ENCODE measurements at places on chromosomes 3 and 15. TPM values are rescaled to one million over a fixed set of nuclear protein-coding genes. Genes with fewer than 3 reads are reported as not detected.

Gene PLA2G4E
- total RNA-seq, result not detected

DNA sequence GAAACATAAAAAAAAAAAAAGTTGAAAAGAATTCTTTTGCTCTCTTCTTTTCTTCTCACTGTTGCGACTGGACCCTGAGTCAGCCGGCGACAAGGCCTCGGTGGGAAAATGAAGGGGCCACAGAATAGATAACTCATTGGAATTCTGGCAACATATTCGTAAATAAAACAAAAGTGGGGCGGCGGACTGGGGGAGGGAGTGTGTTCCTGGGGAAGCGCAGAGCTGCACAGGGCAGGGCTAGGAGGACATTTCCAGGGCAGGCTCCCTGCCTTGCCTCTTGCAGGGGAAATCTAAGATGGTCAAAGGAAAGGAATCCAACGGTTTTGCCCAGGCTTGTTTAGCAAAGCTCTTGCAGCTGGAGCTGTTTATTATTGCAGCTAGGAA is 1042.8 kb upstream of the NR2F2 start:
- no peak overlapping the region for H3K4me3 ChIP-seq
- H3K27me3 ChIP-seq, result no peaks in the 10 kb centered on the region
- H3K36me3 ChIP-seq, result no peaks in the 10 kb centered on the region
- no peak for DNase-seq

- H3K27ac ChIP-seq, result peak overlapping the region; percentile 72
- no peaks in the 10 kb centered on the region for H3K27me3 ChIP-seq
- H3K36me3 ChIP-seq, result no peaks in the 10 kb centered on the region
- no peak overlapping the region for H3K4me3 ChIP-seq
Measured at GRCh38 chr3:73727117-73727821, 102.5 kb upstream of the PDZRN3 start.

- no peak overlapping the region for H3K27ac ChIP-seq
- no peak overlapping the region for H3K4me3 ChIP-seq
- DNase-seq, result no peak
- no peaks in the 10 kb centered on the region for H3K4me1 ChIP-seq
- H3K27me3 ChIP-seq, result no peaks in the 10 kb centered on the region
- no peaks in the 10 kb centered on the region for H3K36me3 ChIP-seq
Measured at GRCh38 chr3:133119176-133119575, 81.0 kb downstream of the TMEM108 start.

Gene GRK7
- total RNA-seq, result not detected

DNA sequence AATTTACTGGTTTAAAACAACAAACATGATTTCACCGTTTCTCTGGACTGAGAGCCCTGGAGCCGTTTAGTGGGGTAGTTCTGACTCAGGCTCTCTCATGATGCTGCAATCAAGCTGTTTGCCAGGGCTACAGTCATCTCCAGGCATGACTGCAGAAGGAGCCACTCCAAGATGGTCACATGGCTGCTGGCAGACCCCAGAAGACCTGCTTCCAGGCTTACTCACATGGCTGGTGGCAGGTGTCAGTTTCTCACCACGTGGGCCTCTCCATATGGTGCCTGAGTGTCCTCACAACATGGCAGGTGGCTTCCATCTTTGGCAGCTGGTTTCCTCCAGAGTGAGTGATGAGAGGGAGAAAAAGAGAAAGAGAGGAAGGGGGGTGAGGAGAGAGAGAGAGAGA is 378.3 kb upstream of the RGMA start:
- no peaks in the 10 kb centered on the region for H3K36me3 ChIP-seq
- H3K27me3 ChIP-seq, result no peaks in the 10 kb centered on the region
- no peaks in the 10 kb centered on the region for H3K4me1 ChIP-seq
- no peak overlapping the region for H3K27ac ChIP-seq

- no peak for DNase-seq
- H3K4me1 ChIP-seq, result peaks cover 14% of the 10 kb centered on the region
- H3K27ac ChIP-seq, result no peak overlapping the region
Measured at GRCh38 chr15:80846031-80846815, 67.1 kb downstream of the CEMIP start.

DNA sequence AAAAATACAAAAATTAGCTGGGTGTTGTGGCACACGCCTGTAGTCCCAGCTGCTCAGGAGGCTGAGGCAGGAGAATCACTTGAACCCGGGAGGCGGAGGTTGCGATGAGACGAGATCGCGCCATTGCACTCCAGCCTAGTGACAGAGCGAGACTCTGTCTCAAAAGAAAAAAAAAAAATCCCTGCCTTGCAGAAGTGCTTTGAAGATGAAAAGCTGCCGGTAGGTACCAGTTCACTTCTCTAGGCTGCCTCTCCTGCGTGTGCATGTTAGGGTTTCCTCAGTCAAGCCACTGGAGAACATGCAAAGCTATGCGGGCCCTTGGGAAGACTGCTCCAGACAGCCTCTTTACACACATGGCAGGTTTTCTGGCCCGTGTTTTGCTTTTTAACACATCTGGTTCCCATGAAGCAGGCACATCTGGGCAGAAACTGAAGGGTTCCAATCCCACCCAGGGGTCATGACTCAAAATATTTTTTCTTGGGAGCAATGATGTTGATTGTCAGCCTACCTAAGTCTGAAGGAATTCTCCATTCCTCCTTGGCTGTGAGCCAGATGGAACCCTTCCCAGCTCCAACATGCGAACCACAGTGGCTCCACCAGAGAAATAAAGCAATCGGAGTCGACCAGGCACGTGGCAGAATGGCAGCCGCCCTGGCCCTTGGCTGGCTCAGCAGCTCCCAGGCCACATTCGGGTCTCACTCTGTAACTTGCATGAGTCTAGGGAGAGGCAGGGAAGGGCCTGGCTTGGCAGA is 29.6 kb downstream of the MGLL start:
- H3K36me3 ChIP-seq, result peaks cover 7% of the 10 kb centered on the region
- peak overlapping the region; percentile 93 for H3K27ac ChIP-seq
- no peak overlapping the region for H3K4me3 ChIP-seq
- H3K4me1 ChIP-seq, result peaks cover 58% of the 10 kb centered on the region

GRCh38 chr15:68982976-68983563 is 31.4 kb upstream of the NOX5 start:
- no peak overlapping the region for H3K27ac ChIP-seq
- H3K27me3 ChIP-seq, result no peaks in the 10 kb centered on the region
- no peaks in the 10 kb centered on the region for H3K4me1 ChIP-seq
- DNase-seq, result no peak
- no peaks in the 10 kb centered on the region for H3K36me3 ChIP-seq

DNA sequence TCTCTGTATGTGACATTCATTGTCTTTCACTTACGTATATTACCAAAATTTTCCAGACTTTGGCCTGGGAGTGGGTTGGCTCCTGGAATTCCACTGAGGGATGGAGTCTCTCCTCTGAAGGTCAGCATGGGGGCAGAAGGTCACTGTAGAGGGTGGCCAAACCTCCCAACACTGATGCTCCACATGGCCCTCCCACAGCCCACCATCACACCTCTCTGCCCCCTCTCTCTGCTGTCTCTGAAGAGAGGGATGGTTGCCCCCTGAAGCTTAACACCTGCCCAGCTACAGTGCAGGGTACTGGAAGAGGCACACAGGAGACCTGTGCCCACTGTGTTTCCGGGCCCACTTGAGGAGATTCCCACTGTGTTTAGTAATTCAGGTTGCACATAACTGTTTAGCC is 52.2 kb downstream of the CMTM6 start:
- H3K4me3 ChIP-seq, result no peak overlapping the region
- H3K27me3 ChIP-seq, result no peaks in the 10 kb centered on the region
- no peaks in the 10 kb centered on the region for H3K36me3 ChIP-seq
- no peaks in the 10 kb centered on the region for H3K4me1 ChIP-seq
- no peak for DNase-seq

- H3K27ac ChIP-seq, result peak overlapping the region; percentile 71
- peaks cover 43% of the 10 kb centered on the region for H3K4me1 ChIP-seq
- DNase-seq, result peak; percentile 88
- no peaks in the 10 kb centered on the region for H3K27me3 ChIP-seq
Measured at GRCh38 chr3:48561045-48561736, 2.4 kb downstream of the UCN2 start.

DNA sequence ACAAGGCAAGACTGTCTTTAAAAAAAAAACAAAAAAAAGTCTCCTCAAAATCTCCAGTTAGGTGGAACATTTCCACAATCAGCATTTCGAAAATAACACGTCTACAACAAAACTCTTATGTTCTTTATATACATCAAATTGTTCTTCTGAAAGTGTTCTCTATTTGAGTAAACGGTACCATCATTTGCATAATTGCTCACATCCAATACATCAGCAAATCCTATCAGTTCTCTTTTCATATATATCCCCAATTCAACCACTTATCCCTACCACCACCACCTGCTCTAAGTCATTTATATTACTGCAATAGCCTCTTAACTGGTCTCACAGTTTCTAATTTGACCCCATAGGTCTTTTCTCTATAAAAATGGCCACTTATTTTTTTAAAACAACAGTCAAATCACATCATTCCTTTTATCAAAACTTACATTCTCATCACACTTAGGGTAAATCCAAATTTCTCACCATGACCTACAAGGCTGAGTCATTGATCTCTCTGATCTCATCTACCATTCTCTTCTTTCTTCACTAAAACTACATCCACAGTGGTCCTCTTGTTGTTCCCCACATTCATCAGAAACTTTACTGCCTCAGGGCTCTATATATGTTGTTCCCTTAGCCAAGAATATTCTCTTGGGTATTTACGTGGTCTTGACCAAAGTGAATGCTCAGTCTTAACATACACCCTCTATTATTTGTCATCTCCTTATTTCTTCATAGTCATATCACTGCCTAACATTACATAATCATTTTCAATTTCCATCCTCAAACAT is 237.0 kb downstream of the SCAPER start:
- H3K36me3 ChIP-seq, result peaks cover 10% of the 10 kb centered on the region
- H3K4me1 ChIP-seq, result no peaks in the 10 kb centered on the region
- DNase-seq, result no peak
- H3K4me3 ChIP-seq, result no peak overlapping the region
- H3K27ac ChIP-seq, result no peak overlapping the region

Data from sigmoid colon (tissue), 7 donors.